NCI-H524 (cell line): ENCODE measurements at places on chromosomes 7 and 10.

GRCh38 chr7:27876756-27877155 is 136.8 kb downstream of the TAX1BP1 start:
- no peak for DNase-seq

DNA sequence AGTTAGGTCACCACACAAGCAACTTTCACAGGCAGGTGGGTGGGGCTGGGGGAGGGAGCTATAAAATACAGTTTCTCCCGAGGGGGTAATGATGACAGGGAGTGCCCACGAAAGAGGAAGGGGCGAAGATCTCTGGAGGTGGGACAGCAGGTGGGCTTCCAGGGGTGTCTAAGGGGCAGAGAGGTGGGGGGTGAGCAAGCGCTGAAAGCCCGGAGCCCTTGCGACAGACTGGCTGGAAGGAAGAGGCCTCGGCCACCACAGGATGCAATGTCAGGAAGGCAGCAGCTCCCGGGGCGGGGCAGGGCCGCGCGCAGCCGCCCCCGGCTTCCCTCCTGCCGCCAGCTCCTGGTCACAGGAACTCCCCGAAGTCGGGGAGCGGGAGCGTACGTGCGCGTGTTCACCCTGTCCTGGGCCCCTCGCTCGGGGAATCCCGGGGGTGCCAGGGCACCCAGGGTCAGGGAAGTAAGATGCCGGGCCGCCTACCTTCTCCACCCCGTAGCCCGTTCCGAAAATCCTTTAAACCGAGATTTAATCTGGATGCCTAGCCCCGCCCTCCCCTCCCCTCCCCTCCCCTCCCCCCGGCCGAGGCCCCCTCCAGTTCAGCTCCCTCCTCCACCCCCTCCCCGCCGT is 105.2 kb upstream of the PPIF start:
- DNase-seq: no peak

GRCh38 chr10:57959318-57960006 is 308.2 kb downstream of the IPMK start:
- DNase-seq: no peak

DNA sequence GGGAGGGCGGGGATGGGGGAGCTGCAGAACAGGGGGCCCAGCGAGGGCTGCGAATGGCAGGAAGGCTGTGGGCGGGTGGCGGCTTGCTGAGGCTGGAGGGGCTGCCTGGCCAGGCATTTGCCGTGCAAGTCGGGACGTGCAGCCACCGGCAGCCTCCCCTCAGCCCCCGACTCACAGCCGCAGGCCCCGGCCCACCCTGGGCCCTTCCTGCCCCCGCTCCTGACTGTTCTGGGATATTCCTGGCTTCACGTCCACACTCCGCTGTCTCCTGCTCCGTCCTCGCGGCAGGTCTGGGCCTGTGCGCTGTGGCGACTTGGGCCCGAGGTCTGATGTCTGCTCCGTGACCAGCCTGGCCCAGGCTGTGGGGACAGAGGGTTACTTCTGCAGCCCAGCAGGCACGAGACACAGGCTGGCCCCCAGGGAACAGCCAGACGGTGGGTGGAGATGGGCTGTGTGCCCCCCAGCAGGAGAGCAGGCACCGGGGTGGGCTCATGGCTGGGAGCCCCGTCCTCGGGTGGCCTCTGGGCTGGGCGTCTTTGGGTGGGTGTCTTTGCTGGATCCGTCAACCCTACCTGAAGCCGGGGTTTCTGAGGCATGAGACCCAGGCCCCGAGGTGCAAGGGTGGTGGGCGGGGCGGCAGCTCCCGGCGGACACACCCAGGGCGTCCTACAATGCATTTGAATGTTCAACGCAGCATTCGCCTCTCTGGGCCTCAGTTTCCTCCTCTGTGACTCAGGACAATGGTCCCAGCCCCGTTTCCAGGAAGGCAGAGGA is 86.5 kb downstream of the FOXL3 start:
- DNase-seq: no peak

- no peak for DNase-seq
Measured at GRCh38 chr10:94052866-94053791, 59.4 kb downstream of the PLCE1 start.

- DNase-seq: no peak
Measured at GRCh38 chr7:26155531-26156375, 3.8 kb downstream of the NFE2L3 start.

DNA sequence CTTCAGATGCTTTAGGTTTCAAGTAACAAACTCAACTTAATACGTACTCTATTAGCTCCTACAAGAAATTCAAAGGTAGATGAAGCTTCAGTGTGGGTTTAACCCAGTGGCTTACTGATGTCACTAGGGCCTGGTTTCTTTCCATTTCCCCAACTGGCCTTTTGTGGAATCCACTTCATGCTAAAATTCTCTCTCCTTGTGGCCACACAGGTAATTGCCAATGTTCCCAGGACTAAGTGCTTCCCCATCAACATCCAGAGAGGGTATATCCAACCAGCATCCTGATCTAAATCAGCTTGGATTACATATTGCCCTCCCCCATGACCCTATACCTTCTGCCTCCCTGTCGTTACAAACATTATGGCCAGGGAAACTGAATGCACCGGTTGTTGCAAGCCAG is 10.7 kb downstream of the FBXL13 start:
- DNase-seq: no peak

DNA sequence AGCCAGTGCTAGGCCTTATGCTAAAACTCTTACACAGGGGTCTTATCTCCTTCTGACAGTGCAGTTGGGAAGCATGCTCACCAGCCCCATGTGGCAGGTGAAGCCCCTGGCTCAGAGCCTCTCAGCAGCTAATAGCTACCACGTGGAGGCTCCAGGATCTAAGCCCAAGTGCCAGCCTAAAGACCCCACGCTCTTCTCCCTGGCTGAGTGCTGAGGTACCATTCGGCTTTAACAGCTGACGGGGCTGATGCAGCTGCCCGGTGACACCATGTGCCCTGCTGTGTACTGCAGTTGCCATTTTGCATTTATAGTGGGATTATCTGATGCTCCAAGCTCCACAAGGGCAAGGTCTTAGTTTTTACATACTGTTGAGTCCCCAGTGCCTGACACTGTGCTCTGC is 515.7 kb upstream of the GALNT17 start:
- peak; percentile 80 for DNase-seq

- DNase-seq: peak; percentile 11
Measured at GRCh38 chr10:34492081-34492480, 323.0 kb downstream of the PARD3 start.

DNA sequence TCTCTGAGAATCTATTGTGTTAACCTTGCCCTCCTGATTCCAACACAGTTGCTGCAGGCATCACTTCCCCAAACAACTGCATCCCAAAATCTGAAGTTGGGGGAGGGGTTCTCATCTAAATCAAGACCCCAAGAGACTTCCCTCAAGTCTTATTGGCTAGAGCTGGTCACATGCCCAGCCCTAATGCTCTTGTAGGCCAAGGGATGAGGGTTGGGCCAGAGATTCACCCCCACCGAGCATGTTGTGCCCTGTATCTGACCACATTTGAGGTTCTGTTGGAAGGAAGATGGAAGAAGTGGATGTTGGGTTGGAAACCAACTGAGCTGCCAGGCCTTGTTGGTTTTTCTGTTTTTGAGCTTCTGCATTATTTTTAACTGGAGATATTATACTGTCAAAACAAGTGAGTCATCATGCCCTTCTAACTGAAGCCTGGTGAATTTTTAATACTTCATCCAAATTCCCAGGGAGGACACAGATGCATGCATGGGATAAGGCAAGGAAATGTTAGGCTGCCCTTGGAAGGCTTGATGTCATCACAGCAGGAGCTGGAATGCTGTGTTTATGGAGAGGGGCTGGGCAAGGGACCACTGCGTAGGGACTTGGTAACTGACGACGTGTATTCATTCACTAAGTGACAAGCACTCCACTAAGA is 68.6 kb upstream of the CACUL1 start:
- no peak for DNase-seq

- no peak for DNase-seq
Measured at GRCh38 chr7:20980668-20981264, 194.1 kb upstream of the SP8 start.

DNA sequence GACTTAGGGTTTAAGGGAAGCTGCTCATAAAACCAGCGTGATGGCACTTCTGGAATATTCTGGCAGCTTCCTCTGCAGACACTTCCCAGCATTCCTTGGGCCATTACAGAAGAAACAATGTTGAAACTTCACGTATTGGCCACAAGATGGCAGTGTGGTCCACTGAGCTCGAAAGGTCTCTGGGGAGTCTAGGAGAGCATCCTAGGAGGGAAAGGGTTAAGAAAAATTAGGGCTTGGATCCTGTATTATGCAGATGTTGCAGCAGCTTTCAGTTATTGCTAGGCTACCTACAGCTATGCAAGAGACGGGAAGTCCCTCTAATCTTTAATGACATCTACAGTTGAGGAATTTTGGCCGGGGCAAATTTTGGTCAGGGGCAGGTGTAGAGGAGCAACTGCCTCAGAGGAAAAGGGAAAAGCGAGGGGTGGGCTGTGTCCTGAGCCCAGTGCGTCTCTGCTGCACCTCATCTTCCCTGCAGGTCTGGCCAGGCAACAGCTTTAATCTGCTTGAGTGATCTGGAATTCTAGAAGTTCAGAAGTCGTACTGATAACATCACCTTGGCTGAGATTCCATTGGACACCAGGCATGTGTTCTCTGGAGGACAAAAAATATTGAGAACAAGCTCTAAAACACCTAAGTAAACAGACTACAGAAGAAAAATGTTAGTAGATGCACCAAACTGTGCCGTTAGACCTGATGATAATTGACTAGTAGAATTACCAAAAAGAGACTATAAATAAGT is 220.8 kb upstream of the PRSS58 start:
- peak; percentile 59 for DNase-seq

- DNase-seq: peak; percentile 8
Measured at GRCh38 chr7:123367031-123367430, 167.3 kb upstream of the SLC13A1 start.

DNA sequence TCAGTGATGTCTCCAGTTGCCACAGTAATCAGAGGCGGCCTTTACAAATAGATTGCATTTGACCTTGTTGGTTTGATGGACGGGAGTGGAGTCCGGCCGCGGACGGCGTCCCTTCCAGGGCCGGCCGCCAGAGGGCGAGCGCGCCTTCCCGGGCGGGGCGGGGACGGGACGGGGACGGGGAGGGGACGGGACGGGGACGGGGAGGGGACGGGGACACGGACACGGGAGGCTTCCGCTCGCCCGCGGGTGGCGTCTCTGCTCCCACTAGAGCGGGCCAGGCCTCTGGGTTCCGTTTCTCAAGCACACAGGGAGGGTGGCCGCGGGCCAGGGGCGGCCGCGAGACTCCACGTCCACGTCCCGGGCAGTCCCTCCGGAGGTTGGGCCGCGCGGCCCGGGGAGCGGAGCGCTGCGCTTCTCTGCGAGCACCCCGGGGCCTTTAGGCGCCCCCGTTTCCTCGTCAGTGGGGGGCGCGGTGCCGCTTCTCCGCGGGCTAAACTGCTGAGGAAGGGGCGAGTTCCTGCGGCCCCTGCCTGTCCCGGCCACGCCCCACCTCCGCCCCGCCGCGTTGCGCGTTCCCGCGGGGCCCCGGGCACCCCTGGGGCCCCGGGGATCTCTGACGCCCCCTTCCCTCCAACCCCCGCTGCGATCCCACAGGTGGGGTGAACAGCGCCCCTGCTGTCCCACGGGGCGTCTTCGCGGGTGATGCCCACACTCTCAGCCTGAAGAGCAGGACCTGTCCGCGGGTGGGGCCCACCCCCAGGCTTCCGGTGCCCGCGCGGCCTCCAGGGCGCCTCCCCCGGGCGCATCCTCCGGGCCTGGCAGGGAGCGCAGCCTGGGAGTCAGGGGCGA is 84.2 kb upstream of the MKI67 start:
- DNase-seq: no peak

DNA sequence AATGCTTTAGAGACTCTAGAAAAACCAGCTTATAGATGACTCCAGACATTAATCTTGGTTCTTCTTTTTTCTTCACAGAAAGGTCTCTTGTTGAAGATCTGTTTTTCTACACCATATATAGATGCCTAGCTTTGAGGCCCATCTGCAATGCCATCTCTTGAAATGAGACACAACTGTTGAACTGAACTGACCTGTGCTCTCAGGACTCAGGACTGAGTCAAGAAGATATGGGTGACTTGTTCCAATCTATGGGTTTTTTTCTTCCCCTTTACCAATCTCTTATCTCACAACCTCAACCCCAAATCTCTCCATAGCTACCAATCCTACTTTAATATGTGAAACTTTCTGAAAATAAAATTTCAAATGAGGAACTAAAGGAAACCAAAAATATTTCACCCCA is 194.7 kb downstream of the SNX13 start:
- DNase-seq: no peak

DNA sequence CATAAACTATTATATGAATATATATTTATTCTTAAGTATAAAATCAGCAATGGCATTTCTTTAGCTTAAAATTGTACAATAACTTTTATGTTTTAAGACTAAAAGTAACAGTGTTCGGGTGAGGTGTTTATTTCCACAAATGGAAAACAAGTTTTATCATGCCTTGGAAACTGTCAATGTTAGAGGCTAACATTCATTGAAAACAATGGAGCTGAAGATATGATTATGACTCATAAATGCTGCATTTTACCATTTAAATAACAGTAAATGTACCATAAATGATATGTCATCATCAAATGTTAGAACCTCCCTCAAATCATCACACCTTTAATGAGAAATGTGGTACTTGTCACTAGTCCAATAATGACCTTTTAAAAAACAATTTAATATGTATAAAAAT is 897.3 kb downstream of the PCDH15 start:
- no peak for DNase-seq

DNA sequence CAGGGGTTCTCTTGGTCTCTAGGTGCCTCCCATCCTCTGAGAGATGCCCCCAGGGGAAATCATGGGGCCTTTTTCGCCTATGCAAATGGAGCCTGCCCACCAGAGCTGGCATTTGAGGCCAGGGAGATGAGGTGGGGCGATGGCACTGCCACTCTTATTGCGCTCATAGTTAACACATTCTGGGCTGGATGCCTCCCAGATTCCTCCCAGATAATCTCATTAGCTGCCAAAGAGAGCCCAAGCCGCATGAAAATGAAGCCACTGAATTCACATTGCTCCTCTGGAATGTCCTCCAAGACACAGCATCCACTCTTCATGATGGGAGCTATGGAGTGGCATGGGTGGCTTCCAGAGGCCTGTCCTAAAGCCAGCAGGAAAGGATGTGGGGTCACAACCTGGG is 61.0 kb downstream of the GOLGA7B start:
- DNase-seq: no peak

GRCh38 chr7:80357530-80357929 is 154.3 kb downstream of the GNAT3 start:
- DNase-seq: no peak

DNA sequence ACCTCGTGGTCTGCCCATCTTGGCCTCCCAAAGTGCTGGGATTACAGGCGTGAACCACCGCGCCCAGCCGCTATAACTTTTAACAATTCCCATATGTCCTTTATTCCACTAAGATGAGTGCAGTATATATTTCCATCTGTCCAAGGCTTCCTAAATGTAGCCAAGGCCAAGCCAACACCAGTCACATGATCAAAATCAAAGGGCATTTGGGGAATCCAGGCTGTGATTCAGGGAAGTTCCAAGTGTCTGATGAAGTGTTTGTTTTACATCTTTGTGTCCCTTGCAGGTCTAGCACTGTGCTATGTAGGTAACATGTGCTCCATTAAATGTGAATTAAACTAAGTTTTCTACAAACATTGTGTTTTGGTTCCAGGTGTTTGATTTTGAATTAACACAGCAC is 20.8 kb downstream of the AKR1E2 start:
- no peak for DNase-seq

- DNase-seq: no peak
Measured at GRCh38 chr10:48533951-48534720, 70.7 kb downstream of the ARHGAP22 start.
